ENCODE measurements at places on chromosomes 16 and 17.

GRCh38 chr16:66953462-66954096 is 7.5 kb upstream of the CES3 start:
- peaks cover 57% of the 10 kb centered on the region for H3K27me3 ChIP-seq
- H3K4me1 ChIP-seq, result peaks cover 8% of the 10 kb centered on the region
- H3K36me3 ChIP-seq, result peaks cover 2% of the 10 kb centered on the region

DNA sequence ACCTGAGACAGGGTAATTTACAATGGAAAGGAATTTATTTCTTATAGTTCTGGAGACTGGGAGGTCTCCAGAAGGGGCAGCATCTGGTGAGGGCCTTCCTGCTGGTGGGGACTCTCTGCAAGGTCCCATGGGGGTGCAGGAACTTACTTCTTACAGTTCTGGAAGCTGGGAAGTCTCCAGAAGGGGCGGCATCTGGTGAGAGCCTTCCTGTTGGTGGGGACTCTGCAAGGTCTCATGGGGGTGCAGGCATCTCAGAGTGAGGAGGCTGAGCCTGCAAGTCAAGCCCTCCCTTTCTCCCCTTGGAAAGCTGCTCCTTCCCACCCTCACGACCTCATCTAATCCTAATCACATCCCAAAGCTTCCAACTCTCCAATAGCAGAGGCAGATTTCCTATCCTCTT is 157.4 kb downstream of the FOXL1 start:
- no peak overlapping the region for H3K27ac ChIP-seq
- peaks cover 78% of the 10 kb centered on the region for H3K27me3 ChIP-seq
- DNase-seq, result no peak
- no peak overlapping the region for H3K4me3 ChIP-seq

GRCh38 chr17:59456428-59456827 is 109.0 kb upstream of the DHX40 start:
- no peak for DNase-seq
- no peak overlapping the region for H3K27ac ChIP-seq
- no peaks in the 10 kb centered on the region for H3K36me3 ChIP-seq
- H3K27me3 ChIP-seq, result peaks cover 13% of the 10 kb centered on the region
- H3K4me3 ChIP-seq, result no peak overlapping the region
- no peaks in the 10 kb centered on the region for H3K4me1 ChIP-seq

- H3K36me3 ChIP-seq, result peaks cover 6% of the 10 kb centered on the region
- no peak within 1 kb of the TSS for H3K27ac ChIP-seq
- H3K4me1 ChIP-seq, result peaks cover 33% of the 10 kb centered on the region
- DNase-seq, result no peak
- peaks cover 48% of the 10 kb centered on the region for H3K27me3 ChIP-seq
Measured at GRCh38 chr17:4786106-4786511, at the start of gene VMO1. VMO1 (minus strand) TSS chr17:4786364; CDS start chr17:4786352, 12 bp downstream.

- H3K27ac ChIP-seq, result peak overlapping the region; percentile 16
- H3K27me3 ChIP-seq, result peaks cover 18% of the 10 kb centered on the region
- no peak for DNase-seq
- peaks cover 2% of the 10 kb centered on the region for H3K36me3 ChIP-seq
- no peak overlapping the region for H3K4me3 ChIP-seq
Measured at GRCh38 chr16:17544785-17545184, 74.0 kb upstream of the XYLT1 start.

GRCh38 chr16:47162670-47163420 is 19.1 kb upstream of the NETO2 start:
- H3K4me3 ChIP-seq, result no peak overlapping the region
- H3K36me3 ChIP-seq, result peaks cover 4% of the 10 kb centered on the region
- no peaks in the 10 kb centered on the region for H3K27me3 ChIP-seq
- H3K27ac ChIP-seq, result no peak overlapping the region

DNA sequence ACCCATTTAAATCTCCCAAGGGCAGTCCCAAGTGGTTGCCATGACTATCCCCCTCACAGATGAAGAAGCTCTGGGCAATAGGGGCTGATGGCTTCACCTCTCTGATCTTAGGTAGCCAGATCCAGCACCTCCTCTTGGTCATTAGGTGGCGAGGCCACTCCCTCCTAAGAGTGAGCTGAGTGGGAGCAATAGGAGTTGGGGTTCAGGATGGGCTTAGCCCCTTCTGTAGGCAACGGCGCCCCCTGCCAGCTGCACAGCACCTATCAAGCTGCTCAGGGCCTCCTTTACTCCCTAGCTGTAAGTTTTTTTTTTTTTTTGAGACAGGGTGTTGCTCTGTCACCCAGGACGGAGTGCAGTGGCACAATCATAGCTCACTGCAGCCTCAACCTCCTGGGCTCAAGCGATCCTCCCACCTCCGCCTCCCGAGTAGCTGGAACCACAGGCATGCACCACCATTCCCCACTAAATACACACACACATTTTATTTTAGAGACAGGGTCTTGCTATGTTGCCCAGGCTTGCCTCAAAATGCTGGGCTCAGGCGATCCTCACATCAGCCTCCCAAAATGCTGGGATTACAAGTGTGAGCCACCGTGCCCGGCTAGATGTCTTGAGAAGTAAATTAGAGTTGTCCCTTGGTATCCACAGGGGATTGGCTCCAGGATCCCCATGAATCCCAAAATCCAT is 3.5 kb upstream of the RRAD start:
- peaks cover 29% of the 10 kb centered on the region for H3K27me3 ChIP-seq
- H3K4me1 ChIP-seq, result peaks cover 36% of the 10 kb centered on the region
- no peak for DNase-seq
- peaks cover 10% of the 10 kb centered on the region for H3K36me3 ChIP-seq
- no peak overlapping the region for H3K27ac ChIP-seq

GRCh38 chr17:27747462-27748359 is 52.6 kb downstream of the NOS2 start:
- DNase-seq, result no peak
- no peaks in the 10 kb centered on the region for H3K27me3 ChIP-seq
- H3K36me3 ChIP-seq, result no peaks in the 10 kb centered on the region

DNA sequence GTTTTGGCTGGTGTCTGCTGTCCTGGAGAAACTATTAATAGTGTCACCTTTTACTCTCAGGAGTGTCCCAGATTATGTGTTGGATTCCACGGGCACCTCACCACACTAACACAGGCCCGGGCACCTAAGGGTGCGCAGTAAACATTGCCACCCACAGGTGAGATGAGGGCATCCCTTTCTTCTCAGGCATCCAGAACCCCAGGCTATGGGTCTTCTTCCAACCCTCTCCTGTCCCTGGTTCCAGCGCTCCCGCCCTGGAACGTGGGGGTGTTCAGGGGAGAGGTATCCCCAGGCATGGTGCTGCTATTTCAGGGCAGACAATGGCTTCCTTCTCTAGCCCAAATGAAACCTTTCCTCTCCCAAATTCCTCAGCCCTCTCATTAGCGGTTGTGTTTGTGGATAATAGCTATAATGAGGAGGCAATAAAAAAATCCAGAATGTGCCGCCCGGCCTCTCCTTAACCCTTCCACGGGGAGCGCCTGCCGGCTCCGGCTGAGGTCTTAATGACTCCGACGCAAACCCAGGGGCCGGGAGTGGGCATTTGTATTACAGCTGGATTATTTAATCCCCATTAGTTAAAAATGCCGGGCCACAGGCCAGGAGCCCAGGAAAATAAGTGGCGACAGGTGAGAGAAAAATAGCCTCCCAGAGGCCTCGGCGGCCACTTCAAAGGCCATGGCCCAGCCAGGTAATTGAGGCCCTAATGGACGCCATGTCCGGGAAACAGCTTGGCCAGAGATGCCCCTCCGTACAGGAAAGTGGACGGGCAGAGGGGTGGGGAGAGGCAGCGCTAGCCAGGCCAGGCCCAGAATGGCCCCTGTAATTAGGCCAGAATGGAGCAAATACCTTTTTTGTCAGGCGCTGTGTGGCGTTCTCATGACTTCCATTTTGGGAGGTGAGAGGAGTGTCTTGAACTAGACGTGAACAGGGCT is 102.8 kb downstream of the IRX5 start:
- DNase-seq, result no peak
- no peaks in the 10 kb centered on the region for H3K4me1 ChIP-seq
- no peaks in the 10 kb centered on the region for H3K36me3 ChIP-seq
- H3K27ac ChIP-seq, result no peak overlapping the region

GRCh38 chr16:17526956-17527937 is 56.5 kb upstream of the XYLT1 start:
- peaks cover 5% of the 10 kb centered on the region for H3K27me3 ChIP-seq
- no peaks in the 10 kb centered on the region for H3K36me3 ChIP-seq
- no peak overlapping the region for H3K4me3 ChIP-seq

DNA sequence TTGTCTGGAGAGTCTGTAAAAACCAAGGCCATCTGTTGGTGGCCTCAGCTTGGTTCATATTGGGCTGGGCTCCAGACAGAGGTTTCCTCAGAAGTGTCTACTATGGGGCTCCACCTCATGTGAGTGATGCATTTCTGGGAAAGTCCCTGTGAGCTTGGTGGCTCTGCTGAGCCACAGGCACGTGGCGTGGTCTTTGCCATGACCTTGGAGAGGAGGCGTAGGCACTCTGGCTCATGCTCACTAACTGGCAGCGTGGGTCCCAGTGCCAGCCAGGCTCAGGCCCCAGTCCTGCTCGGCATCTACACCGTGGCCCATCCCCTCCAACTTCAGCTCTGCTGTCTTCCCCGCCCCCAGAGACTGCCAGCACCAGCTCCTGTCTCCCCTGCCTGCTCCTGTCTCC is 10.7 kb upstream of the SMTNL2 start:
- no peak overlapping the region for H3K4me3 ChIP-seq
- no peak overlapping the region for H3K27ac ChIP-seq
- H3K4me1 ChIP-seq, result peaks cover 6% of the 10 kb centered on the region
- H3K27me3 ChIP-seq, result no peaks in the 10 kb centered on the region

DNA sequence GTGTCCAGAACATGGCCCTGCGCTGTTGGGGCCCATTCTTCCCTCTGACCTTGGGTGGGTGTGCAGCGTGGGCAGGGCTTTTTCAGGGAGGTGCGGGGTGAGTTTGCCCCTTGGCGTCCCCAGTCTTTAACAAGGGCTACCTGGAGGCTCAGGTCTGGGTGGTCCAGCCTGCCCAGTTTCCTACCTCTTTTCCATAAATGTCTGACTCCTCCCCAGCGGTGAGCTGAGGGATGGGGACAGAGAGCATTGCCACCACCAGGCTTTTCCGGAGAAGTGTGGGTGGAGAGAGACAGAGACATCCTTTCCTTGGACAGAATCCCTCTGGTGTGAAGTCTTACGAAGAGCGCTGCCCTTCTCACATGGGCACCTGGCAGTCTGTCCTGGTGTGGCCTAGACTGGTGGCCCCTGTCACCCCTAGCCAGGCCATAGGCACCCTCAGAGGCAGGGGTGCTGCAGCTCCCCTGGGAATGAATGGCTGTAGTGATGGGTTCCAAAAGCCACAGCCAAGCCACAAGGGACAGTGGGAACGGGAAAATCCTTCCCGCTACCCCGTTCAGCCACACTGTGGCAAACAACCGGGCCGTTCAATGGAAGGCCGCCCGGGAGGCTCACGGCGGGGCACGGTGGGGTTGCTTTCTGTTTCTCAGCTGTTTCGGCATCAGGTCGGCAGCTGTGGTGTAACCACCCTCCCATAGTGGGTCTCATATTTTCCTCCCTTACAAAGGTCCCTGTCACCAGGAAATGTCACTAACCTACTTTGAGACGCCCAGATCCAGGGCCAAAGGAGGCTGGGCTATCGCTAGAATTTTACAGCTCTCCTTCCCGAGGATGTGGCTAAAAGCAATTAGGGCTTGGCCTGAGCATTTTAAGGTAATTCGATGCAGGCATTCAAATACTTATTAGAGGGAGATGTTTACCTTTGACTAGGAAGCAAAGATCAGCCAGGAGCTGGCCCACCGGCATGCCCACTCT is 61.9 kb upstream of the GSE1 start:
- H3K27ac ChIP-seq, result peak overlapping the region; percentile 44
- H3K36me3 ChIP-seq, result peaks cover 34% of the 10 kb centered on the region
- H3K4me3 ChIP-seq, result peak overlapping the region; percentile 62
- H3K4me1 ChIP-seq, result peaks cover 30% of the 10 kb centered on the region

GRCh38 chr16:79605999-79606398 is 5.5 kb upstream of the MAF start:
- no peak for DNase-seq
- H3K36me3 ChIP-seq, result peaks cover 3% of the 10 kb centered on the region
- H3K27me3 ChIP-seq, result peaks cover 16% of the 10 kb centered on the region
- H3K4me1 ChIP-seq, result peaks cover 12% of the 10 kb centered on the region
- H3K27ac ChIP-seq, result no peak overlapping the region

DNA sequence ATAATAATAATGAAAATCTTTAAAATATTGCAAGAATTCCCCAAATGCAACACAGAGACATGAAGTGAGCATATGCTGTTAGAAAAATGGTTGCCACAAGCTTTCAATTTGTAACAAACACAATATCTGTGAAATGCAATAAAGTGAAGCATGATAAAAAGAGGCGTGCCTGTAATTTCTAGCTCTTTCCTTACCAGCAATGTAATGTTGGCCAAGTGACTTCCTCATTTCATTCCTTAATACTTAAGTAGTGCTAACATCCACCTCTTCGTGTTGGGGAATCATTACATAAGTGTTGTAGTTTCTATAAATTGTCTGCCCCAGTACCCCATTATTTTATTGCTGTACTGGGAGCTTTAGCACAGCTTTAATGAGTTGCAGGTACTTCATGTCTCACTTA is 1192.0 kb upstream of the CDH8 start:
- no peak for DNase-seq
- H3K36me3 ChIP-seq, result no peaks in the 10 kb centered on the region
- H3K27ac ChIP-seq, result no peak overlapping the region
- H3K4me1 ChIP-seq, result no peaks in the 10 kb centered on the region

GRCh38 chr17:9132944-9133610 is 111.8 kb downstream of the NTN1 start:
- H3K27ac ChIP-seq, result no peak overlapping the region
- no peak for DNase-seq
- H3K36me3 ChIP-seq, result no peaks in the 10 kb centered on the region

GRCh38 chr16:85385463-85386331 is 227.4 kb upstream of the GSE1 start:
- H3K4me1 ChIP-seq, result no peaks in the 10 kb centered on the region
- DNase-seq, result no peak
- no peak overlapping the region for H3K4me3 ChIP-seq

GRCh38 chr16:67719778-67720144 is 645 bp upstream of the GFOD2 start:
- H3K27me3 ChIP-seq, result no peaks in the 10 kb centered on the region
- H3K4me3 ChIP-seq, result peak overlapping the region; percentile 86
- H3K4me1 ChIP-seq, result peaks cover 36% of the 10 kb centered on the region
- H3K36me3 ChIP-seq, result peaks cover 20% of the 10 kb centered on the region
- DNase-seq, result no peak

DNA sequence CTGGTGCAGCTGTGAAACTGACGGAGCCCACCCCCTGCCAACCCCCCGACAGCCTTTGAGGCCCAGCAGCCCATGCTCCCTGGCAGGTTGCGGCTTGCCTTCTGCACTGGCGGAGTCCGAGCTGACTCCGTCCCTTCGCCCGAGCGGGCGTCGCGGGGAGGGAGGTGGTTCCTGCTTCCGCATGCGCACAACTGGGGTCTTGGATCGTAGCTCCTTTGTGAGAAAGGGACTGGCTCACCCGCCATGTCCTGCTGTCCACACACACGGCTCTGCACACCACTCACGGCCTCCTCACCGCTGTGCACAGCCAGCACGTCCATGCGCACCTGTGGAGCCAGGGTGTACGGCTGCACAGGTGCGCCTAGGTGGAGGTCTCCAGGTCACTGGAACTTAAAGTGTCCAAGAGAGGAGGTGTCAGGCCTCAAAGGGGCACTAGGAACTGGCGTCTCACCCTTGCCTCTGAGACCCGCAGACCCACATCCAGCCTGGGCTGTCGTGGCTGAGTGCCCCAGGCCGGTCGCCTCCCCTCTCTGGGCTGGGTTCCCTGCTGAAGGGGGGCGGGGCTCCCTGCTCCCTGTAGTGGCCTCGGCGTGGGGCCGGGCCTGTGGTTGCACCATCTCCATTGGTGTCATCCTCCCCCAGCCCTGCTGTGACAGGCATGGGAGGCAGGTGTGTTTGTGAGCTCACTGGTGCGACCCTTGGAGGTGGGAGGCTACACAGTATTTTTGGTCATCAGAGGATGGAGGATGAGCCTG is 45.3 kb downstream of the JPH3 start:
- no peak overlapping the region for H3K4me3 ChIP-seq
- DNase-seq, result no peak
- H3K4me1 ChIP-seq, result no peaks in the 10 kb centered on the region
- H3K27me3 ChIP-seq, result peaks cover 30% of the 10 kb centered on the region

All from central memory CD8-positive, alpha-beta T cell (primary cell).